ENCODE measurements at places on chromosomes 4 and X.

DNA sequence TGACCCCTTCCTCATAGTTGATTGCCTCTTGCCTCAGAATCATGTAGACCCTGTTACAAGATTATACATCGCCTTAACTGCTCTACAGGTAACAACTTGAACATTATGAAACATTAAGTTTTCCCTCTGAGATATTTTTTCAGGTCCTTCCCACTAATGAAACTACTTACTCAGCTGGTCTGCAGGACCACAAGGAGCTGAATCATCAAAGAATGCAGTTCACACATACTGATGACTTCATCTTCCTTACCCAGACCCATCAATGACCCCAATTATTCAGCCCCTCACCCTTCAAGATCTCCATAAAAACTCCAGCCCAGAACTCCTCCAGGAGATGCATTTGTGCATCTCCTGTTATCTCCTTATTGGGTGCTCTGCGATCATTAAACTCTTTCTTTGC is 720.9 kb downstream of the RAPGEF2 start:
- no peak for DNase-seq

DNA sequence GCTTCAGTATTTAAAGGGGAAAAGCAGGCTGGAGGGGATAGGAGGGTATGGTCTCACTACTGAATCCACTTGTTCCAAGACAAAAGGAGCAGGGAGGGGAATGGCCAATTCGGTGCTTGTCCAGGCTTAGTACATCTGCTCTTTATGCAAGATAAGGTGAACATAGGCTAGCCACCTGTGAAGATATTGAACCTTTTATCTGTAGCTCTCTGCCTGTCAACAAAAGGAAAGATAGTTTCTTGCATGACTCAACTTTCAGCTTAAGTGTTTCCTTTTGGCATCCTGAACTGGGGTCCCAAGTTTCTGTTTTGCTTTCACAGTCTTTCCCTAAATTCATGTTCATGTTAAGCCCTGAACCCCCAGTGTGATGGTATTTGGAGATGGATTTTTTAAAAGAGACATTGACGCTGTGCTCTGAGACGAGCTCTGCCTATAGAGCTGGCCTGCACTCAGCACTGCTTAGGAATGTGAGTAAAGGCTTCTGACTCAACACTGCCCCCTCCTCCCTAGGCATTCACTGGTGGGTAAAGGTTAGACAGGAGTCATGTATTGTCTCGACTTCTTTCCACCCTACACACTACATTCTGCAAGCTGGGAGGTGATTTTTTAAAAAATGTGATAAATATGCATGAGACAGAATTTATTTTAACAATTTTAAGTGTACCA is 28.2 kb downstream of the FAM149A start:
- DNase-seq, result no peak

DNA sequence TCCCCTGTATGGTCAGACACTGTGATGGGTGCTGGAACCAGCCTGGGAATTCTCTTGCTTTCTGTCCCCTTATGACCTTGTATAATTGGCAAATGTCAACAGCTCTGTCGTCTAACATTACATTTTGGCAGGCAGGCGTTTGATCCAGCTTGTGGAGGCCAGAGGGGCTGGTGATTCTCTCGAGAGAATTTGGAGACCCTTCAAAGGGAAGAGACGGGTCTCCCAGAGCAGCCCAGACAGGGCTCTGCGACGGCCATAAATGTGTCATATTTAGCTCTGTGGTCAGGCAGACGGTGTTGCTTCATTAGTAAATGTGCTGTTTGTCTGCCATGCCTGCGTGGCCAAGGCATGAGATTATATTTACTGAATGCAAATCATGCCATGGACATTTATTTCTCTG is 68.7 kb downstream of the SORCS2 start:
- no peak for DNase-seq

DNA sequence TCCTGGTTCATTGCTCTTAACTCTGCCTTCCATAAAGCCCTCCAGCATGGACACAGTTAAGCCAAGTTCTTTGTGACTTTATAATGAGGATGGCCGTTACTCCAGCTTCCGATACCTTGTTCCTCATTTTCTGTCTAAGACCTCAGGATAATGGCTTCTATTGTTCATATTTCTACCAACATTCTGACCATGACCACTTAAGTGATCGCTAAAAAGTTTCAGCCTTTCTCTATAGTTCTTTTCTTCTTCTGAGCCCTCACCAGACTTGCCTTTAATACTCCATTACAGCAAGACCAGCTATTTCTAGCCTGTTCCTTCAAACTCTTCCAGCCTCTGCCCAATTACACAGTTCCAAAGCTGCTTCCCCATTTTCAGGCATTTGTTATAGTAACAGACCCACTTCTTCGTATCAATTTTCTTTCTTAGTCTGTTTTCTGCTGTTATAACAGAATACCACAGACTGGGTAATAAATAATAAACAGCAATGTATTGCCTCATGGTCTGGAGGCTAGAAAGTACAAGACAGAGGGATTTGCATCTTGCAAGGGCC is 12.3 kb downstream of the RNF175 start:
- DNase-seq, result no peak

DNA sequence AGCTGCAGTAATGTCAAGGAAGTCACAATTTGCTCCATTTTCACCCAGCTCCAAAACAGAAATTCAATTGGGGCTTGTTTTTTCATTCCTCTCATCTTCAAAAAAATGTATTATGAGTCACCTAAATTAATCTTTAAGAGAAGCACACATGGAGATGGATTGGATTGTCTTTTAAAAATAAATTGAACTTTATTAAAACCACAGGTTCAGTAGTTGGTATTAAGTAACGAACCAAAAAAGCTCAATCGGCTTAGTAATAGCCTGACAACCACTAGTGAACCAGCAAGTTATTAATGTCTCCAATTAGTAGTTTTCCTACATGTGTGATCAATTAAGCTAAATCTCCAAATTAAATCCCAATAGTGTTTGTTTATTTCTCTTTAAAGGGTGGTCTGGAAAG is 283.5 kb upstream of the GIMD1 start:
- DNase-seq, result no peak

GRCh38 chrX:107107459-107107858 is 11.2 kb downstream of the RBM41 start:
- no peak for DNase-seq

DNA sequence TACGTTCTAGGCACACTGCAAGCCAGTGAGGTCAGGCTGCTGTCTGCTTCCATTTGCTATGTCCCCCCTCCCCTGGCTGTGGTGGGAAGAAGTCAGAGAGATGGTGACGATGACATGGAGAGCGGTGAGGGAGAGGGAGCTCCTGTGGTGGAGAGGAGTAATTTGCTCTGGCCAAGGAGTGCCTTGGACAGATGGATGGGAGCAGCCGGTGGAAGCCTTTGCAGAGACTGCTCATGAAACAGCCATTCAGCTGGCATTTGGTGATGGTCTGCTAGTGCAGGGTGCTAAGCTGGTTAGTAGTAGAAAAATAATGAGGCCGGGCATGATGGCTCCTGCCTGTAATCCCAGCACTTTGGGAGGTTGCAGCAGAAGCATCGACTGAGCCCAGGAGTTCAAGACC is 124.1 kb downstream of the FHDC1 start:
- no peak for DNase-seq

DNA sequence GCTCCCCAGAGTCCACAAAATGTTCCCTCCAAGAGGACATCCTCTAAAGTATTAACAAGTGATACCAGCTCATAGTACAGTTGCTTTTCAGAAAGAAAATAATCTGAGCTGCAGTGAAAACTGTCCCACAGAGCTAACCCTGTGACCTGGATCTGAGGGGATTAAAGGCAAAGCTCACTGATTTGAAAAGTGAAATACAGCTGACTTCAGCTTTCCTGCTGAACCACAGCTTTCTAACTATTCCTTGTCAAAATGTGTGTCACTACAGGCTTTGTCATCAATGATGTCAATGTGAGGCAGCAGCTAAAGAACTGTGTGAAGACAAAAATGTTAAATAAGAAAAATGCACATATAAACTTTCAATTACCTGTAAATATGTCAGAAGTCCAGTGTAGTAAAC is 36.9 kb downstream of the DCHS2 start:
- no peak for DNase-seq

DNA sequence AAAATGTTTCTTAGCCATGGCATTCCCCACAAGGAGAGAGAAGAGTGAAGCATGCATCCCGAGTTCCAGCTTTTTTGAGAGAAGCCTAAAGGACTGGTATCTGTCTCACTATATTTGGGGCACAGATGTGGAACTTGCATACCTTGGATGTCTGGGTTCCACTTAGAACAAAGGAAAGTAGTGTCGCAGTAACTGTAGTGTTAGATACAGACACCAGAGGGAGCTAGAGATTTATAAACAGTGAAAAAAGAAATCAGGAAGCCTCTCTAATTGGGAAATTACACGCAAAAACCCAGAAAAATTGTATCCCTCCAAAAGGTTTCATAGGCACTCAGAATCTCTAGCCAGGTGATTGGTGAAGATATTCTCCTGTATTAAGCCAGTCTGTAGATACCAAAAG is 34.4 kb downstream of the AGTR2 start:
- no peak for DNase-seq

DNA sequence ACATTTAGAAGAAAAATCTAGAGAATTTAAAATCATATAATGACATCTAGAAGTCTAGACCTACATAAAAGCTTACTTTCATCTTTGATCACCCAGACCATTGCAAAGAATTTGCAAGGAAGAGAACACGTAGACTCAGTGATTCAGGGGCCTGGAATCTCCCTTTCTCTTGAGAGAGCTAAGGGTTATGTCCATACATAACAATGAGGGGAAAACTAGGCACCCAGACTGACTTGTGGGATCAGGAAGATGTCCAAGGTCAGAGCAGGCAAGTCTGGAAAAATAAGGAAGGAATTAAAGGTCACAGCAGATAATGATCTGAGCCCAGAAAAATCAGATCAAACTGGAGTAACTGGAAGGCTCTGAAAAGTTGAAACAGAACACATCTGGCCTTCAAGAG is 198.4 kb upstream of the SFRP2 start:
- no peak for DNase-seq

- no peak for DNase-seq
Observed at GRCh38 chrX:15525664-15526416, 25.2 kb downstream of the BMX start.

Measured in progenitor cell of endocrine pancreas (in vitro differentiated cells).